ENCODE measurements at places on chromosomes 7 and 10.

GRCh38 chr7:90629297-90629918 is 33.3 kb downstream of the CDK14 start:
- DNase-seq = no peak

GRCh38 chr10:113538151-113538550 is 14.7 kb upstream of the HABP2 start:
- no peak for DNase-seq

- DNase-seq = no peak
Measured at GRCh38 chr10:34003561-34003960, 669.1 kb upstream of the NRP1 start.

GRCh38 chr10:124672181-124672638 is 72.0 kb downstream of the FAM53B start:
- DNase-seq = no peak

- no peak for DNase-seq
Measured at GRCh38 chr10:16777473-16778370, 39.5 kb downstream of the RSU1 start.

- DNase-seq = peak; percentile 68
Measured at GRCh38 chr10:77846718-77847311, 79.7 kb downstream of the DLG5 start.

DNA sequence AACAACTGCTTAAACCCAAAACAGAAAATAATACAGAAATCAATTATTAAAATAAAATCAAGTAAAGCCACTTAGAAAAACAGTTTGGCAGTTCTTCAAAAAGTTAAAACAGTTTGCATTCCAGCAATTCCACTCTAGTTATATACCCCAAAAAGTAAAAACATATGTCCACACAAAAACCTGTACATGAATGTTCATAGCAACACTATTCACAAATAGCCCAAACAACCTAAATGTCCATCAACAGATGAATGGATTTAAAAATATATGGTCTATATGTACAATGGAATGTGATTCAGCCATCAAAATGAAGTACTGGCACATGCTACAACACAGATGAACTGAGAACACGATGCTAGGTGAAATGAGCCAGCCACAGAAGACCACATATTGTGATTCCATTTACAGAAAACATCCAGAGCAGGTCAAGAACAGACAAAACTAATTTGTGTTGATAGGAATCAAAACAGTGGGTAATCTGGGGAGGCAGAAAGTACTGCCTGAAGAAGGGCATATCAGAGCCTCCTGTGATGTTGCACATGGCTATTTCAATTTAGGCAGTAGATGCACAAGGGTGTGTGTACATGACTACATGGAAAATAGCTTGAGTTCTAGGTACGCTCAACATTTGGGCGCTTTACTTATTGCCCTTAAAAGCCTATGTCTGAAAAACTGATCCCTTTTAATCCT is 66.3 kb downstream of the CYTH3 start:
- no peak for DNase-seq

- no peak for DNase-seq
Measured at GRCh38 chr7:155457544-155458110, 302 bp upstream of the EN2 start.

DNA sequence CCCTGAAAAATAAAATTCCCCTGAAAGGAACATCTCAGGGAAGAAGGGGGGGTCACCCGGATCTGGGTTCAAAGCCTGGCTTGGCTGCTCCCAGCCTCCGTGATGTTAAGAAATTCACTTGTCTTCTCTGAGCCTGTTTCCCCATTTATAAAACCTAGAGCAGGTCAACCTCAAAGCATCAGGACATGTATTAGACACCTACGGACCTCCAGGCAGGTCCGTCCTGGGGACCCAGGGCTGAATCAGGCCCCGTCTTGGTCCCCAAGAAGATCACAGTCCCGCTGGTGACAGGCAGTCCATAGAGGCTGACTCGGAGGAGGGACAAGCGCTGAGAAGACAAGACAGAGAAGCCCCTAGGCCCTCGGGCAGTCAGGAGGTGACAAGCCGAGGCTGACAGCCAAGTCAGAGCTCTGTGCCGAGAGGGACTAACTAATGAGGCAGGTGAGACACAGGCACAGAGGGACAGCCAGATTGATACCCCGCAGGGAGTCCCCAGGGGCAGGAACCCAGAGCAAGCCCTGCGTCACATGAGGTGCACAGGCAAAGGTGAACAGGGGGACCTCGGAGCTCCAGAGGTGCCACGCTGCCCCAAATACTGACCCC is 2.9 kb downstream of the MYL10 start:
- no peak for DNase-seq

- no peak for DNase-seq
Measured at GRCh38 chr10:118543714-118544400, 51.6 kb downstream of the PRLHR start.

GRCh38 chr7:155312633-155313032 is 15.0 kb downstream of the INSIG1 start:
- no peak for DNase-seq

GRCh38 chr10:92544296-92544695 is 29.6 kb downstream of the IDE start:
- no peak for DNase-seq

- DNase-seq = no peak
Measured at GRCh38 chr10:127899766-127900387, 7.0 kb upstream of the PTPRE start.

GRCh38 chr10:103696094-103696410 is 159.3 kb downstream of the SH3PXD2A start:
- no peak for DNase-seq

DNA sequence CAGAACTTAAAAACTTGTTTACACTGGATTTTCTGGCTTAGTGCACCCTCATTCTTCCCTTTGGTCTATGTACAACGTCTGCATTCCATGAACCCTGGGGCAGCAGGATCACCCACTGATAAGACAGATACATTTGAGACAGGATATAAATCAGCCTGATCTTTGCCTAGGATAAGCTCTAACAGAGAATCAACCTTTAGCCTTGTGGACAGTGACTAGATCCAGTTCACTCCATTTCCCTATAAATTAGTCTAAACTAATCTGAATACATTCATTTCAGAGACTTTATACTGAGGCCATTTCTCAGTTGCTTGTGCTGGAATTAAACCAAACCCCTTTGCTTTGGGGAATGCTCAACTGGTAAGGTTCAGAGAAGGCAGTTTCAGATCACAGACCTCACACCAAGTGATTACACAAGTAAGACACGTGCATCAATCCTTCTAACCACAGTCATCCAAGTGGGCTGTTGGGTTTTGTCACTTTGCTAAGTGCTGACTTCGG is 639.8 kb upstream of the FZD8 start:
- DNase-seq = no peak

- DNase-seq = no peak
Measured at GRCh38 chr7:2151801-2152612, 80.7 kb downstream of the MAD1L1 start.

- no peak for DNase-seq
Measured at GRCh38 chr7:98175260-98175940, 35.8 kb upstream of the BHLHA15 start.

DNA sequence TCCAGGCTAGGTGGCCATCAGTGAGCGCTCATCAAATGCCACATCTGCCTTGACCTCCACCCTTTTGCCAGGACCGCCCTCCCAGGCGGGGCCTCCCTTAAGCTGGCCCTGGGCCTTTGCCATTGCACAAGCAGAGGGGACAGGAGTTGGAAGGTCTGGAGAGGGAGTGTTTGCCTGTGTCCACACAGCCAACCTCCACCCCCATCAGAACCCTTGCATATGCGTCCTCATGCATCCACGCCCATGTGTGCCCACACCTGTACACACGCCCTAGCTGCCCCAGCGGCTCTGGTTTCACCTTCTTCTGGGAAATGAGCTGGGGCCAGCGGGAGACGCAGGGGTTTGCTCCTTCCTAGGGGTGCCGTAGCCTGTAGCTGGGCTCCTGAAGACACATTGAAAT is 64.0 kb downstream of the NEURL1 start:
- DNase-seq = no peak

DNA sequence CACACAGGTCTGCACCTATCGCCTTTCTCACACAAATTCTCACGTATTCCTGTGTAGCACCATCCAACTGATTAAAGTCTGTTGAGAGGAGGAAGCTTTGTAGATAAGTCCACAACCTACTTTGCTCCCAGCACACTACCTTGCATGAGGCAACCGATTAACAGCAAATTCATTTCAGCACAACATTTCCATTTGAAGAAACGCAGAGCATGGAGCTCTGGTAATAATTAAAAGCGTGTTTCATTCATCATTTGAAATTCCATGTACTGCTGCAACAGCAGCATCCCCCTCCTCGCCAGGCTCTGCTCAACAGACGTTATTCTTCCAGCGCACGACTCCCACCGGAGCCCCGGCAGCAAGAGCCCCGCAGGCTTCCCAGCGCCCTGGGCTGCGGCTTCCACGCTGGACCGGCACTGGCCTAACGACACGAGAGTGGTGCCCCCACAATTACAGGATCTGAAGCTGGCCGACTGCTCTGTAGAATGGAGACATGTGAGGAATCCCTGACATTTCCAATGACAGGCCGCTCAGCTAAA is 118.8 kb downstream of the DIP2C start:
- DNase-seq = no peak

DNA sequence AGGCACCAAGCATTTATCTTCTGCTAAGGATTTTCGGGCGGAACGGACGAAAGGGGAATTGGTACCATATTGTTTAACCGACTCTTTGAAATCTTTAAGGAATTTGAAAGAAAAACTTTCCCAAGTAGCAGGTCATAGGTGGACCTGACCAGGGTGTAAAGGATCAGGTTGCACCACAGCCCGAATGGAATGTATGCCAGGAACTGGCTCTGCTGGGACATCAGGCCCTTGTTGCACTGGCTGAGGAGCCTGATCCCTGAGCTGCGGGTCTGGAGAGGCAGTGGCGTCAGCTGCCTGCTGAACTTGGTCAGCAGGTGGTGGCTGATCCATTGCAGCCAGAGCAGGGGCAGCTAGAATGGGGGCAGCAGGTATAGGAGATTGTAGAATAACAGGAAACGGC is 41.4 kb upstream of the AKR1C2 start:
- no peak for DNase-seq

- DNase-seq = no peak
Measured at GRCh38 chr10:46170789-46171188, 116.0 kb upstream of the ANTXRL start.

- no peak for DNase-seq
Measured at GRCh38 chr7:91327346-91327745, 63.1 kb downstream of the FZD1 start.

DNA sequence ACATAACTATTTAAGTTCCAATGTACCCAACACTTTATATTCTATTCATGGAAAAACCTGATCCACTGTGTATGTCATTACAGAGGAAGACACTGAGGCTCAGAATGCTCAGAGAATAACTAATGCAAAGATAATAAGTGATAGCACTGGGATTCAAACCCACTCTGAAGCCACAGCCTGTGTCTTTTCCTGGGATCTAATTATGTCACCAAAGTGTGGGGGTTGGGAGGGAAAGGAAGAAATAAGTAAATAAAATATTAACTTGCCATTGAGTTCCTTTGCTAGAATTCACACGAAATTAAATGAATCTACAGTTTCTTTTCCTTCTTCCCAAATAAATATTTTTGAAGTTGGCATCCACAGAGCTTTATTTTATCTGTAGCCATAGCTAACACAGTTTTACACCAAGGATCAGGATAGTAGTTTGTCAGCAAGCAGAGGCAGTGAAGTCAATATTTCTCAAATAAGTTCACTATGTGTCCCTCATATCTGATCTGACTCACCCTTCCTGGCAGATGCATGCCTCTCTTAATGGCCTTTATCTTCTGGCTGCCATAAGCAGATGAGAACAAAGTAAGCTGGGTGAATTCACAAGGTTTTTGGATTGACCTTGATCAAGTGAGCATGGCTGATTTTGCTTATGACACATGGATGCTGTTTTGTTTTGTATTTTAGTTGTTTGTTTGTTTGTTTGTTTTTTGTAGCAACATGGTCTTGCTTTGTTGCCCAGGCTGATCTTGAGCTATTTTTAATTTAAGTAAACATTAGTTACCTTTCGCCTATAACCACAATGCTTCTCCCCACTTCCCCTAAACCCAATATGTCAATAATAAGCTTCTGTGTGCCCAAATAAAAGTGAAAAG is 6.3 kb downstream of the RAPGEF5 start:
- no peak for DNase-seq

GRCh38 chr7:141375442-141375841 is 175.8 kb upstream of the AGK start:
- DNase-seq = no peak

DNA sequence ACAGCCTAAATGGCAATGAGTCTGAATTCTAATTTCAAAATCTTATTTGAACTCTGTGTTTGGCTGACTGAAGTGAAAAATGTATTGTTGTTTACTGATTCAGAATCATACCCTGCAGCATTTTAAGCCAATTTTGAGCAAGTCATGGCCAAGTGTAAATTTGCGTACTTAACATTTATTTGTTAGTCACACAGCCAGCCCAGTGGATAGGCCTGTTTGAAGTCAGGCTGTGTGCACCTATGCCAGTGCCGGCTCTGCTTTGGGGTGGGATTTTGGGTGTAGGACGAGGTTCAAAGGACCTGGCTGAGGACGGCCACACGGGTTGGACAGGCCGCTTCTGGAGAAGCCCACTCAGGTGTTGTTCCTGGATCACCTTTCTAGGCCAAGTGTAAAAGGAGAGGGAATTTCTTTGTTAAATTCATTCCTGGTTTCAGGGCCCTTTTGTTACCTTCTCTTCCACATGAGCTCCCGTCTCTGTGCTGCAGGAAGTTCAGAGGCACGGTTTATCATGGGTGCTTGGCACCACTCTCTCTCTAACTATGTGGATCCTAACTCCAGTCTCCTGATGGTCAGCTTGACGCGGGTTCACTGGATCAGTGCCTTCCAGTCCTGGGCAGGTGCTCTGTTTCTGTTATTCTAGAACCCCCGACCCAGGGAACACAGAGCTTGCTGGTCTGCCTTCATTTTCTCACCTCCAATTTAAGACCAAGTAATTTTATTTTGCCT is 84.7 kb downstream of the CCNY start:
- no peak for DNase-seq

DNA sequence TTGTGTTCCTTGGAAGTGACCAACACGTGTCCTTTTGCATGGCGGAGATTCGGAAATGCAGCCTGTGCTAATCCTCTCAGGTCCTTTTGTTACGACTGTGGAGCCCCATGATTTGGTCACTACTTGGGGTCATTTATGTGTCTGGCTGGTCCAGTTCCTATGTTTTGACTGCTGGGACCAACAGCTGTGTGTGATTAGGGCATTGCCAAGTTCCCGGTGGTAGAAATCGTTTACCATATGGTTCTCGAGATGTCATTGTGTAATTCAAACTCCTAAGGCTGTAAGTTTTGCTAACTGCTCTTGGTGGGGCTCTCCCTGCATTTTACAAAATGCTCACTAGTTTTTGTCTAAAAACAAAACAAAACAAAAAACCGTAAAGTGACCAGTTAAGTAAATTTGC is 62.0 kb downstream of the CCNY start:
- DNase-seq = no peak

- DNase-seq = no peak
Measured at GRCh38 chr7:155508376-155509358, 37.7 kb downstream of the CNPY1 start.
